ENCODE measurements at places on chromosomes 2 and 18. TPM values are rescaled to one million over a fixed set of nuclear protein-coding genes. Genes with fewer than 3 reads are reported as not detected.

The NCOA1 gene
- total RNA-seq, result 47.0 TPM

The CPLX4 gene
- total RNA-seq, result not detected

The C1QL2 gene
- total RNA-seq, result not detected

The LRATD1 gene
- total RNA-seq, result 0.13 TPM

The CRYGC gene
- total RNA-seq, result not detected

The TFPI gene
- 38.0 TPM for total RNA-seq

The MTERF4 gene
- total RNA-seq, result 64.5 TPM

The SYT4 gene
- total RNA-seq, result not detected

The CNGA3 gene
- not detected for total RNA-seq

The HOXD10 gene
- not detected for total RNA-seq

The FEZ2 gene
- 59.1 TPM for total RNA-seq

The CAPN14 gene
- total RNA-seq, result 0.26 TPM

The NGEF gene
- total RNA-seq, result not detected

The RAPGEF4 gene
- 1.9 TPM for total RNA-seq

The IGFBP5 gene
- 23.4 TPM for total RNA-seq

The PLA2R1 gene
- 17.0 TPM for total RNA-seq

The BUB1 gene
- 12.6 TPM for total RNA-seq

The TMEFF2 gene
- total RNA-seq, result not detected

The NR4A2 gene
- total RNA-seq, result 2.8 TPM

The CAPN10 gene
- 44.3 TPM for total RNA-seq

The DOCK10 gene
- total RNA-seq, result 167 TPM

The REG3G gene
- total RNA-seq, result not detected

The COMMD1 gene
- 40.1 TPM for total RNA-seq

The TGFBRAP1 gene
- 19.2 TPM for total RNA-seq

The LYG1 gene
- 0.47 TPM for total RNA-seq

The CCDC121 gene
- total RNA-seq, result 2.6 TPM

The TTC39C gene
- total RNA-seq, result 28.8 TPM

The PLEKHB2 gene
- 73.6 TPM for total RNA-seq

The CYS1 gene
- 0.97 TPM for total RNA-seq

The LINC00305 gene
- total RNA-seq, result not detected

The GREB1 gene
- total RNA-seq, result 0.51 TPM

The CRYGD gene
- not detected for total RNA-seq

The C2orf92 gene
- total RNA-seq, result 24.9 TPM

The SRD5A2 gene
- not detected for total RNA-seq

The ALK gene
- total RNA-seq, result 0.28 TPM

The ATP6V1B1 gene
- total RNA-seq, result not detected

The SRBD1 gene
- 21.0 TPM for total RNA-seq

The CELF4 gene
- total RNA-seq, result 0.84 TPM

The TCF23 gene
- 1.8 TPM for total RNA-seq

The KLHL29 gene
- 10.3 TPM for total RNA-seq
